NCI-H460 (cell line): ENCODE measurements at places on chromosomes 6 and 20. TPM values are rescaled to one million over a fixed set of nuclear protein-coding genes. Genes with fewer than 3 reads are reported as not detected.

DNA sequence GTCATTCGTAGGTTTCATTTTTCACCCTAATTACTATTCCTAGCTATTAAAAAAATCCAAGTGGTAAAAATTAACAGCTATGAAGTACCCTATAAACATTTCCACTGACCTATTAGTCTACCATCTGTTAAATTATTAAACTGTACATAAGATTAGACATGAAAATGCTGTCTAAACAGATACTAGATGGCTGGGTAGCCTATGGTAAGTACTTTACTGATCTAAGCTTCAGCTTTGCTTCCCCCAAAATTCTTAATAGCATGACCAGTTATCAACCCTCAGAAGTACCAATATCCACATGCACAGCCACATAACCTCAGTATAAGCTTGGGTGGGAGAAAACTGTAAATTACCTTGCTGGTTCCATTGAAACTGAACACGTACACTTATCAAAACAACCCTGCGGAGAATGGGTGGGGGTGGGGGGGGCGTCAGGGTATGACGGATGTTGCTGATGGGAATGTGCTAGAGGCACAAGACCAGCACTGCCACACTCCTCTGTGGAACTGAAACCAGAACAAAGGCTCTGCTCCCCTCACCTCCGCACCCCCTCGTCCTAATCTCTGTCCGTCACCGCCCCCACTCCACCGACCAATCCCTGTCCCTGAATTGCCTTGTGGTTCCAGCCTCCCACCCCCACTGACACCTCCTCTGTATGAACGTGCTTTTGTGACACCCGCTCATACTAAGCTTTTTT is 45.3 kb downstream of the B4GALT5 start:
- no peak for DNase-seq

DNA sequence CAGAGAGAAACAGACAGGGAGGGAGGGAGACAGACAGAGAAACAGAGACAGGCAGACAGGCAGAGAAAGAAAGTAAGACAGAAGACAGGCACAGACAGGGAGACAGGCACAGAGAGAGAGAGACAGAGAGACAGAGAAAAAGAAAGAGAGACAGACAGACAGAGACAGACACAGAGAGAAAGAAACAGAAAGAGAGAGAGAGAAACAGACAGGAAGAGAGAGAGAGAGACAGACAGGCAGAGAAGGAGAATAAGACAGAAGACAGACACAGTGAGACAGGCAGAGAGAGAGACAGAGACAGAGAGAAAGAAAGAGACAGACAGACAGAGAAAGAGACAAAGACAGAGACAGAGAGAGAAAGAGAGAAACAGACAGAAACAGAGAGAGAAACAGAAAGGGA is 754.8 kb upstream of the DEFB115 start:
- no peak for DNase-seq

GRCh38 chr6:72952808-72953630 is 272.3 kb downstream of the KHDC1L start:
- no peak for DNase-seq

DNA sequence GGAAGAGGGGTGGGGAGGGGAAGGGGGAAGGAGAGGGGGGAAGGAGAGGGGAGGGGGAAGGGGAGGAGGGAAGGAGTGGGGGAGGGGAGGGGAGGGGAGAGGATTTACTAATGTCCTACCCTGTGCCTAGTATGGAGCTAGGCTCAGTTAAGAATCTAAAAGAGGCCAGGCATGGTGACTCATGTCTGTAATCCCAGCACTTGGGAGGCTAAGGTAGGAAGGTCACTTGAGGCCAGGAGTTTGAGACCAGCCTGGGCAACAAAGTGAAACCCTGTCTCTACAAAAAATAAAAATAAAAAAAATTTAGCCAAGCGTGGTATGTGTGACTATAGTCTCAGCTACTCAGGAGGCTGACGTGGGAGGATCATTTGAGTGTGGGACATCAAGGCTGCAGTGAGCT is 13.0 kb downstream of the UBE2J1 start:
- no peak for DNase-seq

DNA sequence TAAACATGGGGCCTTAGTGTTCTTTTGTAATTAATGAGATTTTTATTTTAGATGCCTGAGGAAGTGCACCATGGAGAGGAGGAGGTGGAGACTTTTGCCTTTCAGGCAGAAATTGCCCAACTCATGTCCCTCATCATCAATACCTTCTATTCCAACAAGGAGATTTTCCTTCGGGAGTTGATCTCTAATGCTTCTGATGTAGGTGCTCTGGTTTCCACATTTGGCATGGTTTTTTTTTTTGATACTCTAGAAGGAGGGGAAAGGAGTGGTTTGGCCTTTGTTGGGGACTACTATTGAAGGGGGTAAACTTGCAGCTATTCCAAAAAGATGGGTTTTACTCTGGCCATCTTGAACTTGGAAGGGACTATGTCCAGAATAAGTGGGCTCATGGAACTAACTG is 1.7 kb downstream of the HSP90AB1 start:
- DNase-seq: no peak

The CASP8AP2 gene
- 7.8 and 8.7 TPM in 2 replicates for total RNA-seq

The PSORS1C2 gene
- total RNA-seq: not detected in 2 replicates

The UBD gene
- not detected in 2 replicates for total RNA-seq

DNA sequence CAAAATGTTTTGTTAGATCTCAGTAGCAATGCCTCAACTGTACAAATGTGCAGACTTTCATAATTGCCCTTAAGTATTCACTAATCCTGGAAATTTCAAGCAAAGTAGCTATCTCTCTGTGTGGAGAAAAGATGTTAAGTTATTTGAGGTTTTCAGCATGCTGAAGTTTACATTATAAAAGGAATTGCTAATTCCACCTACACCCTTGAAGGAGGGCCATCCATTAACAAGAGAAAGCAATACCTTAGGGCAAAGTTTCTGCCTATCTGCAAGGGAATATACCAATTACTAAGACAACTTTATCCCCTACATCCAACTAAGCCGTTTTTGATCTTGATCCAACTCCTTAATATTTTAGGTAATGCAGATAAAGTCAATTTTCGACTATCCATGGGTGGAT is 380.7 kb upstream of the BTBD3 start:
- no peak for DNase-seq

DNA sequence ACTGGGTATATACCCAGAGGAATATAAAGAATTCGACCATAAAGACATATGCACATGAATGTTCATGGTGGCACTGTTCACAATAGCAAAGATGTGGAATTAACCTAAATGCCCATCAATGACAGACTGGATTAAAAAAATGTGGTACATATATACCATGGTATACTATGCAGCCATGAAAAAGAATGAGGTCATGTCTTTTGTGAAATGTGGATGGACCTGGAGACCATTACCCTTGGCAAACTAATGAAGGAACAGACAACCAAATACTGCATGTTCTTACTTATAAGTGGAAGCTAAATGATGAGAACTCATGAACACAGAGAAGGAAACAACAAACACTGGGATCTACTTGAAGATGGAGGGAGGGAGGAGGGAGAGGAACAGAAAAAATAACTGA is 186.7 kb upstream of the SSTR4 start:
- DNase-seq: no peak

GRCh38 chr6:43953256-43953655 is 174.0 kb downstream of the MRPL14 start:
- DNase-seq: no peak

- DNase-seq: no peak
Observed at GRCh38 chr6:373773-374724, 17.5 kb upstream of the IRF4 start.

DNA sequence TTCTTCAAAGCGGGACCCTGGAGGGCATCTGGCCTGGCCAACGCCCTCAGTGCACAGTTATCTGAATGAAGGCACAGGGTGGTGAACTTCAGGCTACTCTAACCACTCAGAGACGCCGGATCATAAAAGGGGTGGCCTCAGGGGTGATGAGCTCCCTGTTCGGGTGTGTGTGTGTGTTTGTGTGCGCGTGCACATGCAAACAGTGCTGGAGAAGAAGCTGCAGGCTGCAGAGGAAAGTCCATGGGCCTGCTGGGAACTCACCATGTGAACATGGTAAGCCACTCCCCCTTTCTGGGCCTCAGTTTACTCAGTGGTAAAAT is 42.0 kb downstream of the KIAA1755 start:
- DNase-seq: no peak

DNA sequence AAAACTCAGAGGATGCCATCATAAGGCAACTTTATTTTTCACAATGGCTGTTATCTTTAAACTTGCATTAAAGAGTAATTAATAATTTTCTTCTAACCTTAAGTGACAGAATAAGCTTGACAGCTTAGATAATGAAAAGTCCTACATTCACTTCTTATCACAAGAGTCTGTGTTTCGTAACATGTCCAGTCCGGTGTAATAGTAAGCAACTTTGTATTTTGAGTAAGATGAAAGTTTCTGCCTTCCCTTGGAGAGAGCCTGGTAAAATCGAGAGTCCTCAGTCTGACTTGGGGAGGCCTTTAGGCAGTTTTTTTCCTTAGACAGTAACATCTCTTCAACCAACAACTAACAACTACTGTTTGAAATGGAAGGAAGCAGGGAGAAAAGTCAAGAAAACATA is 195.6 kb downstream of the GRM1 start:
- DNase-seq: no peak

GRCh38 chr20:43949741-43950618 is 35.3 kb downstream of the TOX2 start:
- DNase-seq: no peak

The HMGCLL1 gene
- 0.07 TPM in 1 of 2 replicates, not detected in the other for total RNA-seq

DNA sequence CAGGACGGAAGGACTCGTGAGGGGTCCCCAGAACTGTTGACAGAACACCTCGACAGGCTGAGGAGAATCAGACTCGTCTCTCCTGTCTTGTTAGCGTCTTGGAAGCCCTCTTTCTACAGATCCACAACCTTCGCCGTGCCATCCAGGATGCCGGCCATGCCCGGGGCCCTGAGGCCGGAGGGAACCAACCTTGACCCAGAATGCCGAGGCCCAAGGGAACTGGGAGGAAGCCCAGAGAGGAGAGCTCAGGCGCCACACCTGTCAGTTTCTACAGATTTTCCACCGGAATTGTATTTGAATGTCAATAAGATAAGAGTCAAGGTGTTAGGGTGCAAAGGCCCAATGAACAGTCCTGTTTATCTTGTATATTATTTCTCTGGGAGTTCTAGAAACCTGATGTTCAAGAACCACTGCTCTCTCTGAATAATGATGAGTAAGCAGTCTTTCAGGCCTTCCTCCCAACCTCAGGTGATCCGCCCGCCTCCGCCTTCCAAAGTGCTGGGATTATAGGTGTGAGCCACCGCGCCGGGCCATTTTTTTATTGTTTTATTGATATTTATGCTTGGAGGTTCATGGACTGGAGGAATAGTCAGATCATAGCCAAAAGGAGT is 799 bp upstream of the ME1 start:
- peak; percentile 33 for DNase-seq

The SCUBE3 gene
- 0.02 TPM in 1 of 2 replicates, not detected in the other for total RNA-seq

GRCh38 chr6:88535306-88535705 is 369.2 kb upstream of the CNR1 start:
- DNase-seq: no peak

GRCh38 chr20:52269321-52269720 is 77.7 kb upstream of the ZFP64 start:
- DNase-seq: no peak

- no peak for DNase-seq
Observed at GRCh38 chr20:3622406-3622805, 40.8 kb downstream of the GFRA4 start.

The DLL1 gene
- total RNA-seq: 0.14 and 0.17 TPM in 2 replicates

The METTL24 gene
- total RNA-seq: not detected in 2 replicates

- no peak for DNase-seq
Observed at GRCh38 chr6:145600299-145600698, 135.0 kb downstream of the EPM2A start.

The BTN1A1 gene
- not detected in 2 replicates for total RNA-seq
